ENCODE measurements at places on chromosomes 1 and 21.

DNA sequence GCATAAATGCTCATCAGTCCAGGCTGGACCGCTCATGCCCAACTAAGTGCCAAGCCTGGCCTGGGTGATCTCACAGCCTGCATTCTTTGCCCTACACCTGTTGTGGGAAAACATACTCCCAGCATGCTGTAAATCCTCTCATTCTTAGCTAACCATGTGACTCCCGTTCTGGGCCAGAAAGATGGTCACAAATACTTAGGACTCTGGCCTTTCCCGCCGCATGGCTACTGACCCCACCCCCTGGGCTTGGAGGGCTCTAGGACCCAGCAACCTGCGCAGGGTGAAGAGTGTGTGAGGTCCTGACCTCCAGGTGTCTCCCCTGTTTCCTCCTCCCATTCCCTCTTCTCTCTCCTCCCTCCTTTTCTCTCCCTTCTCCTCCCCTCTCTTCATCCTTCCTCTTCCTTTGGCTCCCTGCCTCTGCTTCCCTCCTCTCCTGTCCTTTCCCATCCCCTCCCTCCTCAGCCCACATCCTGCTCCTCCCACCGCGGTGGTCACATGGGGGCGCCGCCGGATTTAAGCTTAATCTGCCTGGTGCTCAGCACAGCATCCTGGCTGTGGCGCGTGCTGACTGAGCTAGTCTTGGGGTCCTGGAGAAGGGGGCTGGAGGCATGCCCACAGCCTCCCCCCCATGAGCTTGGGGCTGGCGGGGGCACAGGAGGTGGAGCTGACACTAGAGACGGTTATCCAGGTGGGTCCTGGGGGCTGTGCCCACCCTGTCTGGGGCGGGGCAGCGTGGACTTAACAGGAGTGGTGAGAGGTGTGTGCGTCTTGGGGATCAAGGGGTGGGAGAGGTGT, at the start of gene CROCC:
Gene CROCC (plus strand): TSS at position 541 of the 795 bp plus-strand sequence. CDS start 88 bp downstream, at position 629.
- DNase-seq: no peak

DNA sequence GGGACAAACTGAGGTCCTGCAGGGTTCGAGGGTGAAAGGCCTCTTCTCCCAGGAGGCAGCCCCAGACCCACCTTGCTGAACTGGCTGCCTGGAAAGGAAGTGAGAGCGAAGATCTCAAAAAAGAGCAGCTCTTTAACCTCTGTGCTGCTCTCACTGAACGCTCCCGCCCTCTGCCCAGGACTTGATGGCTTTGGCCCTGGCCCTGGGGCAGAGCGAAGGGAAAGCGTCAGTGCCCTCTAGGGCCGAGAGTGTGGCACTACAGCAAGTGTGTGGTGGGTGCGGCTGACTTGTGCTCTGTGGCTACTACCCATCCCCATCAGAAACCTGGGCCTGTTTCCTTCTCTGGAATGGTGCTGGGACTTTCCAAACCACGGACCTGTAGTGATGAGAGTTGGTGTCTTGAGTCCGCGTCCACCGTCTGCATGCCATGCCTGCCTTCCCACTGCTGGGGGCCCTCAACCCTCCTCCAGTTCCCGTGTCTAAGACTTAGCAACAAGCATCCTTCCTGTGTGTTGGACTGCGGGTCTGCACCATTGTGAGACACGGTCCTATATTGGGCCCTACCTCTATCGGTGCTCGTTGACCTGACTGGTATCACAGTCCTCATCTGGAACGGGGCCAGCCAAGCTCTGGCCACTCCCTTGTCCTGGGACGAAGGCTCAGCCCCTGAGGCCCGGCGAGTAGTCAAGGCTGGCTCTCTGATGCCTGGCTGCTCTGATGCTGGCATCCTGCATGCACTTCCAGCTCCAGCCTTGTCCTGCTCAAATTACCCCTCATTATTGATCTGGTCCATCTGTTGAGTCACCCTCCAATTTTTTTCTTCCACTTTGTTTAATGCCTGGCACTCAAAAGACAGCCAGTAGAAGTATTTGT, 180.3 kb downstream of the DISC1 start:
- DNase-seq: no peak

DNA sequence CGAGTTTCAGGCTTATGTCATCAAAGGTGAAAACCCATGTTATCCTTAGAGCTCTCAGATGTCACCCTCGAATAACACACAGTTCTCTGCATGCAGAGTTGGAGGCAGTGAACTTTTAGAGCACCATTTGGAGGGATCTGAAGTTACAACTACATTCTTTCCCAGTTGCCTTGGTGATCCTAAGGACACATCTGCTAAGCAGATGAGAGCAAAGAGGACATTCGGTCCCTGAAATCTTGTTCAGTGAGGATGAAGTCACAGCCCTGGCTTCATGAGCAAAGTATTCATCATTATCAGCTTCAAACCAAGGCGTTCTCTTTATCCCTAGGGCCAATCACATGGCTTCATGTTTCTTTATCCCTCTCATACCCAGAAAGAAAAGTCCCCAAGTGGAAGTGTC, 23.1 kb upstream of the MCOLN2 start:
- peak; percentile 70 for DNase-seq

DNA sequence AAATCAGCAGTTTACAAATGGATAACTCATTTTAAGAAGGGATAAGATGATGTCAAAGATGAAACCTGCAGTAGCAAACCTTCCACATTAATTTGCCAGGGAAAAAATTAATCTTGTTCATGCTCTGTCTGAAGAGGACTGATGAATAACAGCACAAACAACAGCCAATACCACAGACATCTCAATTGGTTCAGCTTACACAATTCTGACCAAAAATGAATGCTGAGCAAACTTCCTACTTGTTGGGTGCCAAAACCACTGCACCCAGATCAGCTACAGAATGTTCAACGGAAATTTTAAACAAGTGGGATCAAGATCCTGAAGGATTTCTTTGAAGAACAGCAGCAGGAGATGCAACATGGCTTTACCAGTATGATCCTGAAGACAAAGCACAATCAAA, 98.3 kb downstream of the COQ8A start:
- no peak for DNase-seq

DNA sequence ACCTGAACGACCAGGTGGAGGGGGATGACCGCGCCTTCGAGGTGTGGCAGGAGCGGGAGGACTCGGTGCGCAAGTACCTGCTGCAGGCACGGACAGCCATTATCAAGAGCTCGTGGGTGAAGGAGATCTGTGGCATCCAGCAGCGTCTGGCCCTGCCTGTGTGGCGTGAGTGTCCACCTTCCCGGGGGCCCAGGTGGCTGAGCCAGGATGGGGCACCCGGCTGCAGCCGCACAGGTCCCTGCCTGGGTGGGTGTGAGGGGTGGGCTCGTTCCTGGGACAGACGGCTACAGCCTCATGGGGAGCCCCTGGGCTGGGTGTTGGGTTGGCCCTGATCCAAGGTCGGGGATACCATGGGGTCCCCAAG, 65.2 kb downstream of the TRIM11 start:
- no peak for DNase-seq

DNA sequence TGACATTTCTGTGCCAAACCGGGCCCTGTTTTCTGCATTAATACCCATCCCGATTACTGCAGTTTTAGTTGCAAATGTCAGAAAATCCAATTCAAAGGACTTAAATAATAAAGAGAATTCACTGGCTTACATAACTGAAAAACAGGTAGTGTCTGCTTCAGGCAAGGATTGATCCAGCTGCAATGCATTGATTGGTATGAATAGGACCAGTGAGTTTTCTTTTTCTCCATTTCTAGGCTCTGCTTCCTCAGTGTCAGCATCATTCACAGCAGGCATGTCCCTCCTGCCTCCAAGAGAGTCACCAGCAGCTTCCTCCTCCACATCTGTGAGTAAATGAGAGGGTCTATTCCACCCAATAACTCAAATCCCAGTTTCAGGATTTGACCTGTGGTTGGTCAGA, 33.7 kb upstream of the ACTL8 start:
- DNase-seq: no peak

- DNase-seq: no peak
Measured at GRCh38 chr1:112687361-112687760, 12.9 kb downstream of the MOV10 start.

DNA sequence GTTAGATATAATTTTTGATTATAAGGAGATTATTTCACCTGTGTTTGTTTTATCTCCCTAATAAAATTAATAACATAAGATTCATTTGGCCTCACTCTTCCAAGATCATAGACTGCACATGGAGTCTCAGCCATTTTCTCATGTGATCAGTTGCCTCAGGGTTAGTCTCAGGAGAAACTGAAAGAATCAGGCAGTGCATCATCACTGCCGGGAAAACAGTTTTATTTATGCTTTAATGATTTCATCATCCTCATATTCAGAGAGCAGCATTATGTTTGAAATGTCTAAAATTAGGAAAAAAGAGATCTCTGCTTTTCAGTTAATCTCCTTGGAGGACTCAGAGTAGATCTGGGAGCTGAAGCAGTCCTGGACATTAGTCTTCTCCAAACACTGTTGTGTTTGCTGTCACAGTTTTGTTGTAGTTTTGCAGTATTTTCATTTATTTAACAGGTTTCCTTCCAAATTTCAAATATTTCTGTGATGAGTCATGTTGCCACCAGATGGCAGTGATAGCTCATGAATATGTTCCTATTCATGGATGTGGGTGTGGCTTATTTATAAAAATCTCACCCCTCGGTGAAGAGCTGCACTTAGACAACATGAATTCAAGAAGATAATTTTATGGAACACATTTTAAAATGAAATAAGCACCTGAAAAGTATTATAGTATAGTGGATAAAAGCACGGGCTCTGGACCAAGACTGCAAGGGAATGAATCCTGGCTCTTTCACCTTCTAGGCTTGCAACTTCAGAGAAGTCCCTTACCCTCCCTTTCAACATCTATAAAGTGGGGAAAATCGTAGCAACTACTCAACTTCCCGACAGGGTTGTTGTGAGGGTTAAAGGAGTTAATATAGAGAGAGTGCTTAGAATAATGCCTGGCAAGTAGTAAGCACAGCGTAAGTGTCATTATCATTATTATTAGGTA, 31.2 kb downstream of the CHD1L start:
- peak; percentile 70 for DNase-seq

GRCh38 chr1:53628286-53628955, 110.5 kb downstream of the GLIS1 start:
- no peak for DNase-seq

DNA sequence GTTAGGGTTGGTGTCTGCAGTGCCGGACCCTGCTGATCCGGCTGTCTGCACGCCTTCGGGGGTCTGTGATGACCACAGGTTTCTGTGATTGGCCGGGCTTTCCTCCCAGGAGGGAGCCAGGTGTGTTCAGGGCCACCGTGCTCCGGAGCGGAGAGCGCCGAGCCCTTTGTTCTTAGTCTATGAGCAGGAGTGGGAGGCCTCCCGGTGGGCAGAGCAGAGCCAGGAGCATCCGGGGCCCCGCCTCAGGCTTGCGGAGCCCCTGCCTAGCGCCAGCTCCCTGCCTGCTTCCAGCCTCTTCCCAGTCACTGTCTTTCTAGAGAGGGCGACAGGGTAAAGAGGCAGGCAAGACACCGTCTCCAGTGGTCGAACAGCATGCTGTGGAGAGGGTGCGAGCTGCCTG, 31.8 kb downstream of the KCNAB2 start:
- no peak for DNase-seq

- DNase-seq: no peak
Measured at GRCh38 chr1:217274416-217274815, 356.5 kb downstream of the GPATCH2 start.

DNA sequence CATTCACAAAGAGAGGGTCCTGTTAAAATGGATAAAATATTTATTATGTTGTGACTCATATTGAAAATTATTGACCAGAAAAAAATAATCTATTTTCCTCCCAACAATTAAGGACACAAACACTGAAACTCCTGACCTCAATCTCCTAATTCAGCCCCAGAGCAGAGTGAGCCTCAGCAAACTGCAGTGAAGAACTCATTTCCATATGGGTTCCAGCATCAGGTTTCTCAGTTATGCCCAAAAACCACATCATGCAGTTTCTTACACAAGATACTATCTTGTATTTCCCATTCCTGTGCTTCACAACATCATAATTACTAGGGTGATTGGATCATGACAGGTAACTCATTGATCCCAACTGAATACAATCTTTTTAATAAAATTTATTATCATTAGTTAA, 15.4 kb downstream of the PYHIN1 start:
- DNase-seq: no peak

DNA sequence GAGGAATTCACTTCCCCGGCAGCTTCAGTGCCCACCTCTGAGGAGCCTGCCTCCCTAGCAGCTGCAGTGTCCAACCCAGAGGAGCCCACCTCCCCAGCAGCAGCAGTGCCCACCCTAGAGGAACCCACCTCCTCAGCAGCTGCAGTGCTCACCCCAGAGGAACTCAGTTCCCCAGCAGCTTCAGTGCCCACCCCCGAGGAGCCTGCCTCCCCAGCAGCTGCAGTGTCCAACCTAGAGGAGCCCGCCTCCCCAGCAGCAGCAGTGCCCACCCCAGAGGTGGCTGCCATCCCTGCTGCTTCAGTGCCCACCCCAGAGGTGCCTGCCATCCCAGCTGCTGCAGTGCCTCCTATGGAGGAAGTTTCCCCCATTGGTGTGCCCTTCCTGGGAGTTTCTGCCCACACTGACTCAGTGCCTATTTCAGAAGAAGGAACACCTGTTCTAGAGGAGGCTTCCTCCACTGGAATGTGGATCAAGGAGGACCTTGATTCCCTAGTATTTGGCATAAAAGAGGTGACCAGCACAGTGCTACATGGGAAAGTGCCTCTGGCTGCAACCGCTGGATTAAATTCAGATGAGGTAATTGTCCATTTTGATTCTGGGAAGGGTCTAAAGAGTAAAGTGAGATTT, 77.4 kb upstream of the BMP8A start:
- DNase-seq: no peak

- no peak for DNase-seq
Measured at GRCh38 chr1:206557636-206558473, 50.5 kb downstream of the RASSF5 start.

- peak; percentile 66 for DNase-seq
Measured at GRCh38 chr1:3491291-3492246, 37.1 kb downstream of the ARHGEF16 start.

DNA sequence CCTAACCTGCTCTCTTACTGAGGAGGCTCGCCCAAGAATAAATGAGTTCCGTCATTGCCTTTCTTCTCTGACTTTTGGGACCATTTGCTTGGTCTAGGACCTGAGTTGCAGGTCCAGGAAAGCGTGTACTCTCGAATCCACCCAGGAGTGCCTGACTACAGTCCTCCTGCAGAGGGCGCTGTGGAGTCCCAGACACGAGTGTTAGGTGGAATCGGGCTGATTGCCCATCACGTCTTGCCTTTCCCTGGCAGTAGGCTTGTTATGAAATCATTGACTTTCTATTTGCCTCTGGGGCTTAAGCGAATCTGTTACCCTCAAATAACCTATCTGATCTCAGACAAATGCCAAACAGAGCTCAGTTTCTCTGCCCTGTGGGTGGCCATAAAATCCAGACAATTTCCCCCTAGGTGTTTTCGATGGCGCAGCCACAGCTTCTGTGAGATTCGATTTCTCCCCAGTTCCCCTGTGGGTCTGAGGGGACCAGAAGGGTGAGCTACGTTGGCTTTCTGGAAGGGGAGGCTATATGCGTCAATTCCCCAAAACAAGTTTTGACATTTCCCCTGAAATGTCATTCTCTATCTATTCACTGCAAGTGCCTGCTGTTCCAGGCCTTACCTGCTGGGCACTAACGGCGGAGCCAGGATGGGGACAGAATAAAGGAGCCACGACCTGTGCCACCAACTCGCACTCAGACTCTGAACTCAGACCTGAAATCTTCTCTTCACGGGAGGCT, at the start of gene IL20:
Gene IL20 (plus strand): TSS at position 685 of the 733 bp plus-strand sequence. CDS start 230 bp downstream, outside the sequence.
- peak; percentile 22 for DNase-seq
